ENCODE measurements at places on chromosomes 4 and X. TPM values are rescaled to one million over a fixed set of nuclear protein-coding genes. Genes with fewer than 3 reads are reported as not detected.

The P2RY10 gene
- total RNA-seq, result 55.4 TPM

The NDUFC1 gene
- 65.3 TPM for total RNA-seq

GRCh38 chrX:107146670-107147069 lies 28.0 kb upstream of the RBM41 start:
- no peak for DNase-seq

GRCh38 chrX:114930227-114930626 lies 87.2 kb downstream of the IL13RA2 start:
- no peak for DNase-seq

DNA sequence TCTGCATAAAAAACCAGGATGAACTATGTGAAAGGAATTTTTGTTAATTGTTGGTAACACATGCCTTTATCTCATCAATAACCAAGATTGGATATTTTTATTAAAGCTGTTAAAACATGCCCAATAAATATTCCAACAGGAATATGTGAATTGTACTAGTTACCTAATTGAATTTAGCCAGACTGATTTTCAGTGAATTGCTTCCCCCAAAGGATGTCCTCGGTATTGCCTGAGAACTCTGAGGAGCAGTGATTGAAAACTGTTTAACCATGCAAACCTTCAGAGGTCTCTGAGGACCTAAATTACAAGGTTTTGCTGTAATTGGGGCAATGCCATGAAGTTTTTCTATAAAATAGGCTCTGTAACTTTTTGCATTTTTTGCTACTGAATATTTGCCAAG lies 66.6 kb downstream of the BLTP1 start:
- DNase-seq, result no peak
